Right hindlimb (tissue), 1 donor: ENCODE measurements at places on chromosomes 16 and 17.
A peak's percentile ranks its signal among the peaks of the same experiment; 100 is the strongest.

- no peak for DNase-seq
Observed at GRCh38 chr16:28084209-28084608, 20.7 kb upstream of the GSG1L start.

- DNase-seq, result no peak
Observed at GRCh38 chr17:41681776-41682175, 6.9 kb upstream of the EIF1 start.

- no peak for DNase-seq
Observed at GRCh38 chr17:31680126-31680525, 178.9 kb downstream of the COPRS start.

- DNase-seq, result no peak
Observed at GRCh38 chr16:55736671-55737070, 80.9 kb downstream of the SLC6A2 start.

- DNase-seq, result peak; percentile 61
Observed at GRCh38 chr17:77744066-77744988, 214.2 kb upstream of the TNRC6C start.
